ENCODE measurements at places on chromosomes 13 and 19. TPM values are rescaled to one million over a fixed set of nuclear protein-coding genes. Genes with fewer than 3 reads are reported as not detected.

DNA sequence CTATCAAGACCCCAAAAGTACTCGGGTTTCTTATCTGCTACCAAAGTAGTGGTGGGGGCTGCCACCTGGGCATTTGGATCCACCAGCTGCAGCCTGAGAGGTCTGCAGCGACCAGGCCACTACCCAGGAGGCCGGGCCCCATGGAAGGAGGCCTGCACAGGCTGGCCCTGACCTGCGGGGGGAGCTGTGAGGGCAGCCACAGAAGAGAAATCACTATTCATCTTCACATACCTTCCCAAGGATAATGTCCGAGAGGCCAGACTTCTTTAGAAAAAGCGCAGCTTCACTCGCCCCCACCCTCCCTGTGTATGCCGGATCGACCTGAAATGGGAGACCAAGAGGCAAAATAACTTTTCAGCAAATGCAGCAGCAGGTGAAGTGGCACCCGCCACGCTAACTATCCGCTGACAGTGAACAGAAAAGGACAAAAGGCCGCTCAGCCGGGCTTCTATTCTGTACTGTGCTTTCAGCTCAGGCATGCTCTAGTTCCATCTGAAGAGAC is 30.1 kb downstream of the EPS15L1 start:
- DNase-seq: no peak

GRCh38 chr13:113596321-113597200 is 12.0 kb downstream of the TFDP1 start:
- no peak for DNase-seq

- DNase-seq: no peak
These were observed 113.2 kb upstream of the SOX21 start for GRCh38 chr13:94825507-94825906.

- no peak for DNase-seq
These were observed 2464.5 kb downstream of the PCDH9 start for GRCh38 chr13:64765636-64766035.

DNA sequence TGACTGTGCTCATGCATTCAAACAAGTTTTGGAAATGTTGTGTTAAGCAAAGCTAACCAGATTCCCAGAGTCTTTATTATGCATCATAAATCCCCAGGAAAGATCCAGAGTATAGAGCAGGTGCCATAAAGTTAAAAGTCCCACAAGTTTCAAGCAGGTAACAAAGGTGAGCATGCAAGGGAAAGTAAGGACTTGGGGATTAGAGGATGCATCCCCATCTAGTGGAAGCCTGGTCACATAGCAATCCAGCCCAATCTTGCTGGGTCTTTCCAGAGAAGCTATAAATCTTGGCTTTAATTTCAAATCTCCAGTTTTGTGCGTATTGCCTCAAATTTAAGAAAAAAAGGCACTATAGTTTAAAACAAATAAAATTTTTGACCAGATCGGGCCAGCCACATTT is 72.7 kb downstream of the ZNF254 start:
- DNase-seq: peak; percentile 43

DNA sequence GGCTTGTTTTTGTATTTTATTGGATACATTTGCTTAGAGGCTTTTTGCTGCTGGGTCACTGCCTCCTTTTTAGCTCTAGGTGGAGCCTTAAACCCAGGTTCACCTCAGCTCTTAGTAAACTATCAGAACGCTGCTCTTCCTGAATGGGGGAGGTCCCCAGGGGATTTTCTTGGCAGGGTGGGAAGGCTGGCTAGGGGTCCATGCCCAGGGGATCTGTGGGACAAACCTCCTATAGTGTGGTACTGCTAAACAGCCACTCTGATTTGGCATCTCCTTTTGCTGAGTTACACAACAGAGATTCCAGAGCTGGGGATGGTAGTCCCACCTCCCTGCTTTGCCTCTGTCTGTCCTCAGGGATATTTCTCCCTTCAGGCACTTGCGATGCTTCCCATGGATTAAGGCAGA is 204.9 kb downstream of the ZIC5 start:
- peak; percentile 4 for DNase-seq

DNA sequence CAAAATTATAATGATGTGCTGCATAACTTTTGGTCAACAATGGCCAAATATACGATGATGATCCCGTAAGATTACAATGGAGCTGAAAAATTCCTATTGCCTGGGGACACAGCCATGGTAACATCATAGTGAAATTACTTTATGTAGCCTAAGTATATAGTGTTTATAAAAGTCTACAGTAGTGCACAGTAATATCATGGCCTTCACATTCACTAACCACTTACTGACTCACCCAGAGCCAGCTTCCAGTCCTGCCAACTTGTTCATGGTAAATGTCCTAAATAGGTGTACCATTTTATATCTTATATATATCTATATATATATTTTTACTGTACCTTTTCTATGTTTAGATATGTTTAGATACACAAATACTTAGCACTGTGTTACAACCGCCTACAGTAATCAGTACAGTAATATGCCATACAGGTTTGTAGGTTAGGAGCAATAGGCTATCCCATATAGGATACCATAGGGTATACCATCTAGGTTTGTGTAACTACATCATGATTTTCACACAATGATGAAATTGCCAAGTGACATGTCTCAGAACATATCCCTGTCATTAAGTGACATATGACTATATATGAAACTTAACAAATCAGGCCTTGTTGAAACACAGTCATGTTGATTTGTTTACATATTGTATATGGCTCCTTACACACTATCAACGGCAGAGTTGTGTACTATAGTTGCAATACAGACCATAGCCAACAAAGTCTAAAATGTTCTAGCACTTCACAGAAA is 23.7 kb downstream of the DIS3 start:
- no peak for DNase-seq

DNA sequence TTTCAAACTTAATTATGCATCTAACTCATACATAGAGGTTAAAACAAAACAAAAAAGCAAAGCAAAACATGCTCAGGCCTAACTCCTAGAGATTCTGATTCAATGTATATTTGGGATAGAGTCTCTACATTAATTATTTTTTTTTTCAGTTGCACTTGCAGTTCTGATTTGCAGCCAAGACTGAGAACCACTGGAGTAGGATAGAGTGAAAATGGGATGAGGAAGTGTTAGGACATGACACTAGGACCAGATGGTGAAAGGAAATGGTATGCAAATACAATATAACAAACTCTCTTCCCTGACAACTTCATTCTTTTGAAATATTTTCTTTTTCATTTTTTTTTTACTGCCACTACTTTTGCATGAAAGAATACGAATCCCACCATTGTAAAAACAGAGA is 1.8 kb downstream of the CCDC122 start:
- no peak for DNase-seq

- no peak for DNase-seq
These were observed 27.1 kb upstream of the MYCBP2 start for GRCh38 chr13:77353995-77354394.

- DNase-seq: no peak
These were observed 691 bp upstream of the OLFM2 start for GRCh38 chr19:9937001-9937411.

DMPK gene
- 9.1 TPM for total RNA-seq

FGF22 gene
- total RNA-seq: not detected

KASH5 gene
- not detected for total RNA-seq

KLK12 gene
- not detected for total RNA-seq

IPO5 gene
- 96.3 TPM for total RNA-seq
